ENCODE measurements at places on chromosomes 2 and 18. TPM values are rescaled to one million over a fixed set of nuclear protein-coding genes. Genes with fewer than 3 reads are reported as not detected.

The ADRA2B gene
- total RNA-seq, result not detected

The FAHD2B gene
- 4.5 TPM for total RNA-seq

The ALLC gene
- not detected for total RNA-seq

The VAMP8 gene
- 0.94 TPM for total RNA-seq

The OSR1 gene
- total RNA-seq, result 4.4 TPM

GRCh38 chr2:165874445-165875039 lies 79.0 kb downstream of the TTC21B start:
- DNase-seq, result no peak

GRCh38 chr2:20573620-20574422 lies 77.1 kb downstream of the HS1BP3 start:
- peak; percentile 49 for DNase-seq

- no peak for DNase-seq
These were observed 70.6 kb upstream of the ITGB6 start for GRCh38 chr2:160270571-160271113.

DNA sequence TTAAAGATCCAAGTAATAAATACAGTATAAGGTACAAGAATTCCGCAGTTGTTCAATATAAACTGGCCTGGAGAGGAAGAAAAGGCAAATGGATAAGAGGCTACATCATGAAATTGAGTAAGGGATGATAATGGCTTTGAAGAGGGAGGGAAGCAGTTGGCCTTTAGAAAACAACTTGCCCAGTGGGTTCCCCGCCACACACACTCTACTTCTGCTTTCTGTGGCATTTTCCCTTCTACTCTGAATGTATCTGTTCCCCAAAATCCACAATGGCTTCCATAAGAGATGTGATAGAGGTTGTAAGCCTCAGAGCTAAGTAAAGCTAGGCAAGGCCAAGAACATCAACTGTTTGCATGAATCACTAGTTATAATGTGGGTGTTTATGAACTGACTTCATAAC lies 221.3 kb downstream of the MBD2 start:
- DNase-seq, result no peak
